ENCODE measurements at places on chromosomes 6 and 20.

DNA sequence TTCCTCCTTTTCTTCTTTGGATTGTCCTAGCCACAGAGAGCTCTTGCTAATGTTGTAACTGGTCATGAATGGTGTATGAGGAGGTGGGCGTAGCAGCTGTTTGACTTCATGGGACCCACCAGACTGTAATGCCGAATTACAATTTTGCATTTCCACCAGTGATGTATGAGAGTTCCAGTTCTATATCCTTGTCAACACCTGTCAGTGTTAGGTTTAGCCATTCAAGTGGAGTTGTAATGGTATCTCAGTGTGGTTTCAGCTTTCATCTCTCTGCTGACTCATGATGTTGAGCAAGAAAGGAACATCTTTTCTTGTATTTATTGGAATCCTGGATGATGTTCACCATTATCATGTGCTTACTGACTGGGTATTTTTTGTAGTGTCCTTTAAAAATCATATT is 5.1 kb downstream of the IGF2R start:
- DNase-seq: no peak

- DNase-seq: peak; percentile 28
Measured at GRCh38 chr6:21438237-21438985, 155.1 kb upstream of the SOX4 start.

GRCh38 chr6:15911753-15912504 is 217.0 kb upstream of the MYLIP start:
- DNase-seq: peak; percentile 22

DNA sequence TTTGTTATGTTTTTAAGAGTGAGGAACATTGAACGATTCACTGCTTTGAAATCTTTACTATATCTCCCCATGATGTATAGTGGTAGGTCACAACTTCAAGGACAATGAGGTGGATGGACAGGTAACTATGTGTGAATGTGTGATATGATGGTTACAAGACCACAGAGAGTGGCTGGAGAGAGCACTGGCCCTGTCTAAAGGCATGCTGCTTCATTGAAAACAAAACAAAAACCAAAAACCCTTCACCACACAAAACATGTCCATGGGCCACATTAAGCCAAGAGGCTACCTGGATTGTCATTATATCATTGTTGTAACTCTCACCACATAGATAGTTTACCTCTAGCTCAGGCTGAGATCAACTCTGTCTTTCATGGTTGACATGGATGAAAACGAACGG is 180.6 kb upstream of the TENT5A start:
- no peak for DNase-seq

- DNase-seq: no peak
Measured at GRCh38 chr20:62126141-62126540, 3.9 kb downstream of the LSM14B start.

- no peak for DNase-seq
Measured at GRCh38 chr6:91719414-91719813, 1132.5 kb upstream of the MAP3K7 start.

DNA sequence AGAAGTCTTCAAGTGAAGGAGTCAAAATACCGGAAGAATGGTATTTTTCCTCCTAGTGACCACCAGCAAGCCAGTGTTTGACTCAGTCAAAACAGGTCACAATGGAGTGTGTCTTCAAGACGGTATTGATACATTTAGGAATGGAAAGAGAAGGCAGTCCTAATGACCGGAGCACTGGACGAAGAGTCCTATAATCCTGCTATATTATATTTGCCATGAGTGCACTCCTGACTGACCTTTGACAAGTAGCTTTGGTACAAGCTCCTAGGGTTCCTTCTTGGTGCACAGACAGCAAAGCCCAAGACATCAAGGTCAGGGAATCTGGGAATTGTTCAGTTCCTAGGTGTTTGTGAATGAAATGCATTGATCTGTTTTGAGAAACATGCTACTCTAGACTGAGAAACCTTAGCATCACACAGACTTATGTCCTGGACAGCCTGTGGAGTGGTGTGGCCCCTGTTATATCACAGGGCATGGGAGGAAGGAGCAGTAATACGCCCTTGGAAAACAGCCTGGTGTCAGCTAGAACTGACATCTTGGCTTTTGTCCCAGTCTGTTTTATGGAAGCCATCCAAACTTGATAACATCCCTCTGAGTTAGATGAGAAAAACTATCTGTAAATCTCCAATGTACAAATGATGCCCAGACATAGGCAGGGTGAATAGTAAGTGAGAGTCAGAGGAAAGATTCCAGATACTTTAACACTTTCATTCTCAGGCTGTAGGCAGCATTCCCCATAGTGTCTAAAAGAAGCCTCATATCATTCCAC is 18.5 kb downstream of the NOX3 start:
- no peak for DNase-seq

GRCh38 chr6:89542081-89542857 is 96.3 kb downstream of the LYRM2 start:
- DNase-seq: no peak

DNA sequence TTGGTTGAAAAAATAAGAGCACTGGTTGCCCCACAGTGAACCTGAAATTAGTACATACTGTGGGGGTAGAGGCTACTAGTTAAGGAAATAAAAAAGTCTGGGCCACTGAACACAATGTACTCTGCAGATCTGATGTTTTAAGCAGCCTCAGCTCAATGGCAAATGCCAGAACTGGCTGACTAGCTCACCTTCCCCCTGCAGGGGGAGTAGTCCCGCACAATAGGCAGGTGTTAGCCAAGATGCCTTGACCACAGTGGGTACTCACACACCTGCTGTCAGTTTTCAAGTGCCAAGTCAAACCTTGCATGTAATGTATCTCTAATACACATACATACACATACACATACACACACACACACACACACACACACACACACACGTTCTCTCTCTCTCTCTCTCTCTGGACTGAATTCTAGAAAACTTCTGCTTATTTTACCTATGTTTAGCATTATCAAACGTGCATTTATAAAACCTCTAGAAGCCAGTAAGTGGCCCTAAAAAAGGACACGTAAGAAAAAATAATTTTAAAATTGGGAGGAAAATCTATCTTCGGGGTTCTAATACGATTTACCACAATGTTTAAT is 36.1 kb downstream of the GMDS start:
- peak; percentile 18 for DNase-seq

GRCh38 chr20:31494131-31494530 is 19.0 kb downstream of the REM1 start:
- DNase-seq: no peak

DNA sequence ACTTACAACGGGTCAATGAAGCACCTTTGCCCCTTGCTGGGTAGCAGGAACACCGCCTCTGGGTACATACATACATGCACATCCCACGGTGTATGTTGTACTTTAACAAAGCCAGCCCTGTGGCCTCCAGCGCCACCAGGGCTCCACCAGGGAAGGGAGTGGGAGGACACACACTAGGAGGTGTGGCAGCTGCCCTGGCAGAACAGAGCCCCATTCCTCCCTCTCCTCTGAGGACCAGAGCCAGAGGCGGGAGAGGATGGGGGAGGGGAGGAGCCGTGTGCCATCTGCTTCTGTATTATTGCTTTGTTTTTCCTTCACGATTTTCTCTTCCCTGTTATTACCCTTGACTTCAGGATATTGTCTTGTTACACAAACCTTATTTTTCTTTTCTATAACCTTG is 105.8 kb upstream of the TRAF3IP2 start:
- no peak for DNase-seq

DNA sequence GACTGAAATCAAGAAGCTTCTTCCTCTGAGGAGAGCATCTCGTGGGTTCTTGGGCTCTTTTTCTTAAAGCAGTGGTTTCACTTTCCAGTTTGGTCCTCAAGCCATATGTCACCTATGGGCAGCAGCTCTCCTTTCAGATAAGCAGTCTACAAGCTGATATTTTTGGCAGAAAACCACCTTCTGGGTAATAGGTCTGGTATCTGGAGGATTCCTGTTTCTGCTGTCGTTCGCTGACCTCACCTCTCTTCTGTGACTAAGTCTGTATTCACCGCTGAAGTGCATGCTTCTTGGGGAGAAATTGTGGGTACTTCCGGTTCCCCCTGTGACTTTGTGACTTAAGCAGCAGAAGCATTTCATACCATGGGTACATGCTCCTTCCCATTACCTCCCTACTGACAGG is 193.6 kb downstream of the EDN1 start:
- DNase-seq: no peak

DNA sequence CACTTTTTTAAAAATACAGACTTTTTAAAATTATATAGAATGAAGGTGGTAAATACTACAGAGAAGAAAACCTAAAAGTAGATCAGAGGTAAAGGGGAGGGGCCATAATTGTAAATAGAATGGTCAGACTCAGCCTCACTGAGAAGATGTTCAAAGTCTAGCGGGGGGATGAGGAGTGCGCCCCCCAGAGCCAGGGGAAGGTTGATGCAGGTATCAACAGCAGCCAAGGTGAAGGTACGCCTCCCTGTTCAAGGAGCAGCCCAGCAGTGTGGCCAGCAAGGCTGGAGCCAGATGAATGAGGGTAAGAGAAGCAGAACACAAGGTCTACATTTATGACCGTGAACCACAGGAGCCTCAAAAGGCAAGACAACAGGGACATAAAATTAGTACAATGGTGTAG is 204.1 kb downstream of the PTPRT start:
- DNase-seq: no peak

- no peak for DNase-seq
Measured at GRCh38 chr6:153150752-153151440, 19.8 kb upstream of the RGS17 start.

DNA sequence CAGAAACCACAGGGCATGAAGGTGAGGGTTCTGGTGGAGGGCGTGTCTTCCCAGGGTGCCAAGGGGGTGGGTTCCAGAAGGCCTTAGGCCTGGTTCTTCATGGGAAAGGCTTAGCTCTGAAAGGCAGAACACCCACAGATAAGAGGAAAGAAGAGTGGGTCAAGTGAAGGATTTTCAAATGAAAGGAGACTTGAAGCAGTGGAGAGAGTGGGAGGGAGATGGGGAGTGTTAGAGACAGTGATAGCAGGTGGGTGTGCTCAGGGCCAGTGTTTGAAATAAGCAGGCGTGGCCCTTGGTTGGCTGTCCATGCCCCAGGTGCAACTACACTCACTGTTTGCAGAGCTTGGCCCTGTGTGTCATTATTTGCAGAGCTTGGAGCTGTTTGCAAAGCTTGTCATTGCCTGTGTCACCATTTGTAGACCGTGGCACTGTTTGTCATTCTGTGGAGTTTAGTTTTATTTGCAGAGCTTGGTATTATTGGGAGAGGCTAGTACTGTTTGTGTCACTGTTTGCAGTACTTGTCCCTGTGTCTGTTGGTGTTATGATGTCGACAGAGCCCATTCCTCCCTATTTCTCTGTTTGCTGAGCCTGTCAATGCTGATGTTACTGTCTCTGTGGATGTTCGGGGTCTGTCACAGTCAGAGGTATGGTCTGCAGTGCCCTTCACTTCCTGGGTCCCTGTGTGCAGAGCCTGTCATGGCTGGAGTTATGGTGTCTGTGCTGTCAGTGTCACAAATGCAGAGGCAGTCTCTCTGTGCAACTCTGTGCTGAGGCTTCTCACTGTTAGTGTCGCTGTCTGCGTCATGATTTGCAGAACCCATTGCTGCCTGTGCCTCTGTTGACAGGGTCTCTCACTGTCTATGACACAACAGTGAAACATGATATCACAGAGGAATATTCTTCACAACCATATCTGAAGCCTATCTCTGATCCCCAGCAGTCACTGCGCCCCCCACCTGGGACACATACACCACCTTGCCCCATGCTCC is 127.7 kb upstream of the LRFN2 start:
- DNase-seq: no peak

DNA sequence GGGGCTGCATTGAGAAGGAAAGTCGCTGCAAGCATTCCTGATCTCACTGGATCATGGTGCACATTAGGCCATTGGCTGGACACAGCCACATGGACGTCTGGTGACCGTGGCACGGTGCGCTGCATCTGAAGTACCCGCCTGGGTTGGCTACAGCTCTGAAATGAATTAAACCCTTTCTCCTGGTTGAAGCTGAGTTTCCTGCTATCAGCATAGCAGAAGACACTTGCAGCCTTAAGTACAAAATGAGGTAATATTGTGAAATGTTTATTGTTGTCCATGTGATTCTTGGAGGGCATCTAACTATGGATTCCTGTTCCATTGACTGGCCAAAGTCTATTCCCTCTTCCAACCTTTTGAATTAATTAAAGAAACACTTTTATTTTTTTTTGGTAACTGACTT is 89.8 kb upstream of the ADTRP start:
- no peak for DNase-seq

GRCh38 chr6:443621-444159 is 52.1 kb downstream of the IRF4 start:
- no peak for DNase-seq

GRCh38 chr6:155275808-155276480 is 12.1 kb downstream of the CLDN20 start:
- DNase-seq: no peak

GRCh38 chr20:29742699-29743100 is 1514.8 kb upstream of the DEFB115 start:
- DNase-seq: no peak

- no peak for DNase-seq
Measured at GRCh38 chr6:39896701-39897100, 37.6 kb downstream of the MOCS1 start.

DNA sequence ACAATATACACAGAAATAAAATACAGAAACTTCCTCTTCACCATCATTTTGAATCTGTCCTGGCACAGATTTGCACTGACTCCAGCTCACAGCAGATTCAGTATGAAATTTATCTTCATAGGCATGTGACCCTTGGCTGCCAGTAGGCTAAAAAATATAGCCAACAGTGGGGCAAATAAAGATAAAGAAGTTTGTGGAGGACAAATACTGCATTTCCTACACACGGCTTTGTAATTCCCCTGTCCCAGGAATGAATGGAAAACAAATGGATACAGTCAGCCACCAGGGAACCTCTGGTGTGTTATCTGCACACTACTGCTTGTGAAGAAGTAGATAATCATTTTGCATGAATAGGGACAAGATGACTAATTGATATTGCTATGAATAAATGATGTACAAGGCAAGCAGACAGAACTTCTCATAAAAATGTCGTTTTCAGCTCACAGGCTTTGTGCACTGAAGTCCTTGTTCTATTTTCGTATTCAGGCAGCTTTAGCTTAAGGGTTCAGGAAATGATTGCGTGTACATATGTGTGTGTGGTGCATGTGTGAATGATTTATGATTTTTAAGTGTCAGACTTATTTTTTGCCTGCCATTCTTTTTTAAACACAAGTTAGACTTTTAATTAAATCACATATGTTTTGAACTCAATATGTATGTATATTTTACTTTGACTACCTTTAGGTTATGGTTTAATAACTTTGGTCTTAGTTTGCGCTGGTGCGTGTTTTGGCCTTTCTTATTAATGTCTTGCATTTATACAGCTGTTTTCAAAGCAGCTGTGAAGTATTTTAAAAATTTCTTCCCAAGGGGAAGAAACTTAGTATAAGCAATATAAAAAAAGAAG is 543.8 kb upstream of the JAG1 start:
- DNase-seq: no peak

GRCh38 chr20:51570739-51571459 is 28.4 kb upstream of the NFATC2 start:
- no peak for DNase-seq

All from activated T-cell treated with anti-CD3 and anti-CD28 coated beads for 48 hours (primary cell).